Cortex of kidney (tissue), 1 donor: ENCODE measurements at places on chromosomes 5 and 9.

GRCh38 chr5:140041492-140042392 lies 1.4 kb downstream of the NRG2 start:
- DNase-seq, result no peak

- no peak for DNase-seq
Measured at GRCh38 chr9:91840882-91841281, 109.1 kb downstream of the ROR2 start.

GRCh38 chr9:37498457-37498856 lies 12.7 kb downstream of the POLR1E start:
- no peak for DNase-seq

DNA sequence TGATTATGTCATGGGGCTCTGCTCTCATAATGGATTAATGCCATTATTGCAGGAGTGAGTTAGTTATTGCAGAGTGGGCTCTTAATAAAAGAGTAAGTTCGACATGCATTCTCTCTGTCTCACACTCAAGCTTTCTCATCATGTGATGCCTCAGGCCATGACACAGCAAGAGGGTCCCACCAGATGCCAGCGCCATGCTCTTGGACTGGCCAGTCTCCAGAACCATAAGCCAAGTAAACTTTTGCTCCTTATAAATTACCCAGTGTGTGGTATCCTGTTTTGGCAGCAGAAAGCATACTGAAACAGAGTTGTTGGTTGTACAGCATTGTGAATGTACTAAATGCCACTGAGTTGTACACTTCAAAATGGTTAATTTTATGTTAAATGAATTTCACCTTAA lies 138.1 kb downstream of the MYO10 start:
- no peak for DNase-seq

GRCh38 chr5:112440031-112440430 lies 21.0 kb upstream of the EPB41L4A start:
- DNase-seq, result no peak

DNA sequence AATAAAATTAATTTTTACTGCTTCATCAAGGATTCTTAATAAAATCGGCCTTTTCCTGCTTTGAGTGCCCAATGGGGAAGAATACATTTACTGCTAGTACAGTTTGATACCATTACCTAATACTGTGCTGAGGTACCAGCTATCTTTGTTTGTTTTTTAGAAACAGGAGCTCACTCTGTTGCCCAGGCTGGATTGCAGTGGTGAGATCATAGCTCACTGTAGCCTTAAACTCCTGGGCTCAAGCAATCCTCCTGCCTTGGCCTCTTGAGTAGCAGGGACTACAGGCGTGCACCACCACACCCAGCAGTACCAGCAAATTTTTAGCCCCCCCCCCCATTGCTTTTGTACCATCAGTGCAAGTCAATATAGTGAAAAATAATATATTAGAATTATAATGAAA lies 13.6 kb upstream of the ANKHD1 start:
- DNase-seq, result no peak

DNA sequence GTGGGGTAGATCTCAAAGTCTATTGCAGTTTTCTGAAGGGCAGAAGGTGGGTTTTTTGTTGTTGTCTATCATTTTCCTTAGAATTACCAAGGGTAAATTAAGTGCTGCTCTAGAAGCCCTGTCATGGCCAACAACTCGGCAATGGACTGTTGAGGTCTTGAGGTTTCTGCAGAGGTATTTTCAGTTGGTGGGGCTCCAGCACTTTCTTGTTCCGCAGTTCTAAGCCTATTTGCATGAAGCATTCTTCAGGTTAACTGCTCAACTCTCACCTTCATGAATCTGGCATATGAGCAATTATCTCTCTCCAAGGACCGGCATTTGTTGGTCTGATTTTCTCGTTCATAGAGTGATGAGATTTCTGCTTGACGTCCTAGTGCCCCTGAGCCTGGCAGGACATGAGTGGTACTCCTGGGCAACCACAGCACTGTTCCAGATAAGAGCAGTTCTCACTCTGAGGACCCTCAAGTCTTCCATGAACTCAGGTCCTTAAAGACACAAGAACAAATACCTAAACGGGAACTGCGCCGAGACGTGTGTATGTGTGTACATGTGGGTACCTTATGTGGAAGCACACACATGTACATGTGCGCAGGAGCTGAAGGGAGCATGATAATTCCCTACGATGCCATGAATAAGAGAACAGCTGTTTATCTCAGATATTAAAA lies 544.5 kb downstream of the CSNK1G3 start:
- DNase-seq, result no peak

GRCh38 chr5:64690417-64691151 lies at the start of gene SHISAL2B:
Gene SHISAL2B, plus strand, starts transcription at chr5:64690503. Its CDS starts 121 bp downstream, at chr5:64690624.
- no peak for DNase-seq
